ENCODE measurements at places on chromosomes 1 and 21.

DNA sequence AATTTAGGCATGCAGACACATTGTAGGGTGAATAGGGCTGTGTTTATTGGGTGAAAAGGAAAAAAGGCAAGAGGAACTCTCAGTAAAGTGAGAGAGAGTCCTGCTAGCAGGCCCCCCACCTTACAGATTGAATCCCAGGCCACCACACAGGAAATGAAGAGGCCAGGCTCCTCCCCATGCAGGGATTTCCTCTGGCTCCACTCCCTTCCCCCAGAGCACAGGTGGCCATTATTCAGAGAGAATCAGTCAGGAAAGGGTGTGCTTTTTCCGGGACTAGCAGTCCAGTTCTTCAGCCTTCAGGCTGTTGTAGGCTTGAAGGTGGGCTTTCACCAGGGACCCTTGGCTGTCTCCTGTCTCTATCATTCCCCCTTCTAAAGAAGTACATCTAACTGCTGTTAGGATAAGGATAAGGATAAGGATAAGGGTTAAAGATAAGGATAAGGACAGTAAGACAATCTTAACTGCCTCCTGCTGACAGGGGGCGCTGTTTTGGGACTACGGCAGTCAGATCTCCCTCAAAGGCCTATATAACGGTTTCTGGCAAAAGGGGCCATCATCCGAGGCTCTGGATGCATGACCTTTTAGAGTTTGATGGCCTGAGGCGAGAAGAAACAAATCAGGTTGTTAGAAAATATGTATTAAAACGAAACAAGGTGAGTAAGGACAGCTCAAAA, 26.3 kb downstream of the ZNF648 start:
- no peak for DNase-seq

GRCh38 chr1:38297246-38297645, 250.7 kb upstream of the POU3F1 start:
- DNase-seq = no peak

DNA sequence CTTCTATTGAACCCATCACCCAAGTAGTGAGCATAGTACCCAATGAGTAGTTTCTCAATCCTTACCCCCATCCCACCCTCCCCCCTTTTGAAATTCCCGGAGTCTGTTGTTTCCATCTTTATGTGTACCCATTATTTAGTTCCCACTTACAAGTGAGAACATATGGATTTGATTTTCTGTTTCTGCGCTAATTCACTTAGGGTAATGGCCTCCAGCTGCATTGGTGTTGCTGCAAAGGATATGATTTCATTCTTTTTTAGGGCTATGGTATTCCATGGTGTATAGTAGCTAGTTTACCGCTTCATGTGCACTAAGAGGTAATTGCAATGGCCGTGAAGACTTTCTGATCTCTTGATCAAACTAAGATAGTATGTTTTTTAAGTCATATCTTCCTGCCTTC, 107.5 kb upstream of the SERTAD4 start:
- DNase-seq = no peak

DNA sequence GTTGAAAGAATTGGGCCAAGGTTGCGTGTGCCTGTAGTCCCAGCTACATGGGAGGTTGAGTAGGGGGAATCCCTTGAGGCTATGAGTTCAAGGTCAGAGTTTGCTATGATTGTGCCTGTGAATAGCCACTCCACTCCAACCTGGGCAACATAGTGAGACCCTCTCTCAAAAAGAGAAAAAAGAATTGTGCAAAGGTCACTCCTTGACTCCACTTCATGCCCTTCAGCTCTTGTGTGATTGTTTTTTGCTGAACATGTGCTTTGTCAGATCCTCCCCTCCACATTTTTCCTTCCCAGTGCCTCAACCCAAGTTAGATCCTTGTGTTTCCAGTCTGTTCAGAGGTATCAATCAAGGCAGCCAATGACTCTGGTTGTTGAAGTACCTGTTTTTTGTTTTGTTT, 8.5 kb downstream of the TXNIP start:
- no peak for DNase-seq

DNA sequence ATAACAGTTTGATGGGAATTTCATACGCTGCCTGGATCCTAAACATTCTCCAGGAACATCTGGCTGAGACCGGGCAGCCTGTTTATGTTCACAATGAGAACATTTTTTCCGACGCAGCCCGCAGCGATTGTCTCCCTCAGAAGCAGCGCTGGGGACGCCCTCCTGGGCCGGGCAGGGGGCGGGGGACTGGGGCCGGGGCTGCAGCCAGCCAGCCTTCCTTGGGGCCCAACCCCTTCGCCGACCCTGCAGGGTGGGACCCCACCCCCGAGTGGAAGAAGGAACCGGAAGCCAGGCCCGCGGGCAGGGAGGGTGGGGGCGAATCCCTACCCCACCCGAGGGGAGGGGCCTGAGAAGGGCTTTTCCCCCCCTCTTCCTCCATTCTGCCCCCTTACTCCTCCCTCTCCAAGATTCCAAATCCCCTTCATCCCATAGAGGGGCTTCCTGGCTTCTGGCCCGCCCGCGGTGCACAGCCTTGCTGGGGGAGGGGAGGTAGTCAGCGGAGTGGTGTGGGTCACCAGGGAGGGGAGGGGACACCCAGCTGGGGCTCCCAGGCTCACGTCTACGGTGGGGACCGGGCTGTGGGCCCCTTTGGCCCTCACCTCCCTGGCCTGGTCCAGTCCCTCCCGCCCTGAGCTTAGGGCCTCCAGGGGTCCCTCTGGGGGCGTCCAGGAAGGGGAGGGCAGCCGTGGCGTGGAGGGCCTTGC, 60.6 kb downstream of the WNT9A start:
- DNase-seq = peak; percentile 68

- no peak for DNase-seq
These were observed 15.5 kb upstream of the GFI1 start for GRCh38 chr1:92502247-92502646.

GRCh38 chr1:43531107-43531905, 623 bp downstream of the PTPRF start:
- DNase-seq = no peak

- DNase-seq = no peak
These were observed 18.7 kb downstream of the BECN2 start for GRCh38 chr1:241976229-241976628.

GRCh38 chr21:40714536-40714935, 132.4 kb downstream of the DSCAM start:
- no peak for DNase-seq

GRCh38 chr1:237186675-237187074, 144.7 kb downstream of the RYR2 start:
- DNase-seq = no peak

DNA sequence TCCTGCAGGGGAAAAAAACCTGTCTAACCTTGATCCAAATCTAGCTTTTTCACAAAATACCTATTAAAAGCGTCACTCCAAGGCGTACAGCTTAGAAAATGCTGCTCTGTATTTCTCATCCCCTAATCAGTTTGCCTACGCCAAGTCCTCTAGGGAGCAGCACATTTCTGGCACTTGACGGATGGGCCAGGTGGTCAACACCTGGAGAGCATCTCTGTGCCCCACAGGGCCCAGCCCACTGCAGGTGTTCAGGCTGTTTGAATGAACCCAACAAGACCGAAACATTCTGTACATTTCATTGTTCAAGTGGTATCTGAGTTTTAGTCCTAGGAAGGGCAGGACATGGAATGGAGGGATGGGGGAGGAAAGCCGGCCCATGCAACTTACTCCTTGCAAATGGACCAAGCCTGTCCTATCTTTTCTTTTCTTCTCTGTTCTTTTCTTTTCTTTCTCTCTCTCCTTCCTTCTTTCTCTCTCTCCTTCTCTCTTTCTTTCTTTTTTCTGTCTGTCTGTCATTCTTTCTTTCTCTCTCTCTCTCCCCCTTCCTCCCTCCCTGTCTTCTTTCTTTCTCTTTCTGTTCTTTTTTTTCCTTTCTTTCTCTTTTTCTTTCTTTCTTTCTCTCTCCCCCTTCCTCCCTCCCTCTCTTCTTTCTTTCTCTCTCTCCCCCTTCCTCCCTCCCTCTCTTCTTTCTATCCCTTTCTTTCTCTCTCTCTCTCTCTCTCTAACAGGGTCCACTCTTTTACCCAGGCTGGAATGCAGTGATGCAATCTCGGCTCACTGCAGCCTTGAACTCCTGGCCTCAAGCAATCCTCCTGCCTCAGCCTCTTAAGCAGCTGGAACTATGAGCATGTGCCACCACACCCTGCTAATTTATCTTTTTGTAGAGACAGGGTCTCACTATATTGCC, 29.1 kb downstream of the IGFN1 start:
- no peak for DNase-seq

- no peak for DNase-seq
These were observed 51.9 kb downstream of the LRRN2 start for GRCh38 chr1:204633665-204634064.

DNA sequence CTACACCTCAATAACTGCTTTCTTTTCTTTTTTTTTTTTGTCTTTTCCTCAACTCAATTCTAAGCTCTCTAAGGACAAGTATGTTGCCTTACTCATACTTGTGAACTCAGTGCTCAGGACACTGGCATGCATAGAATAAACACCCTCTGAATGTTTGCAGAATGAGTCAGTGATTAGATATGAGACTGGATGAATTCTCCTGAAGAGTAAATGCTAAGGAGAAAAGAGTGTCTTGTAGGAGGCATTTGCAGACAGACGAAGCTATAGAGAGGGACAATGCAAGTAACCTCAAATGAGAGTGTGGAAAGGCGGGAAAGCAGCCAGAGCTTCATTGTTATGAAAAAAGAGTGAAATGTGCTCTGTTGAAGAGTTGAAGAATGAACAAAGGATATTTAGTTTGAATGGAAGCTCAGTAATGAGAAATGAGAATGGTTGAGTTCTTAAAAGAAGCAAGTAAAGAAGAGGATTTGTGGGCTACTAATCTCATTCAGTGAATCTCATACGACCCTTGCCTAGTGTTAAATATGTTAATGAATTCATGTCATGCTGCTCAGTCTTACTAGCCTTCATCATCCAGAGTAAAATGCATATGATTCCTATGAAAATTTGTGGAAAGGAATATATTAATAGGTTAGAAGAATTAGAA, 166.1 kb upstream of the DPYD start:
- DNase-seq = no peak

DNA sequence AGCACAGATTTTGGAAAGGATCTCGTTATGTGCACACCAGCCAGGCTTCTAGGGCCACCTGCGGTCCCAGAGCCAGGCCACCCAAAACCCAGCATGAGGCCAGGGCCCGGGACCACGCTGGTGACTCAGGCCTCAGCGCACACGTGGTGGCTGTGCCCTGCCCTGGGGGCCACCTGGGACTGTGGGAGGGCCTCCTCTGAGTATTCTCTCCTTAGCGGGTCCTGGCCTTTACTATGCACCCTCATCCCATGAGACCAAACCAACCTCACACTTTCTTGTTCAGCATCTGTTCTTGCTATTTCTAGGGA, 9.9 kb downstream of the WNT9A start:
- no peak for DNase-seq
